Right ventricle myocardium superior (tissue), 1 donor: ENCODE measurements at places on chromosomes 4 and X. TPM values are rescaled to one million over a fixed set of nuclear protein-coding genes. Genes with fewer than 3 reads are reported as not detected.

DNA sequence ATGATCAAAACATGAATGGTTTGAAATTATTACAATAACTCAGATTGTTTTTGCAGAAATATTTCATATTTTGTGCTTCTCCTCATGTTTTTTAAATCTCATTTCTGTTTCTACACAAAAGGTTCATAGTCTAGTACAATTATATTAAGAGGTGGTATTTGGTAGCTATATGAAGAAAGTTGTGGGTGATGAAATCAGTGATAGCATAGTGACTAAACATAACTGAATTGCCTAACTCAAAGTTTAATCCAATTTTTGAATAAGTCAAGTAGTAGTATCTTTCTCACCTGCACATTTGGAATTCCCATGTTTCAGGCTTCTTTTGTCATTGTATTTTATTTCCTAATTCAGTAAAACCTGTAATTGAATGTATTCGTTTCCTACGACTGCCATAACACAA lies 648.7 kb downstream of the GRID2 start:
- DNase-seq, result no peak

- DNase-seq, result no peak
Measured at GRCh38 chr4:62871078-62871477, 1538.2 kb downstream of the TECRL start.

GRCh38 chr4:118270492-118270891 lies 82.3 kb downstream of the PRSS12 start:
- DNase-seq, result no peak

The EDA gene
- total RNA-seq, result 11.1 TPM

The MSX1 gene
- total RNA-seq, result 3.9 TPM

The SMIM14 gene
- total RNA-seq, result 11.3 TPM

The SYP gene
- 1.6 TPM for total RNA-seq

The IQSEC2 gene
- total RNA-seq, result 10.5 TPM

DNA sequence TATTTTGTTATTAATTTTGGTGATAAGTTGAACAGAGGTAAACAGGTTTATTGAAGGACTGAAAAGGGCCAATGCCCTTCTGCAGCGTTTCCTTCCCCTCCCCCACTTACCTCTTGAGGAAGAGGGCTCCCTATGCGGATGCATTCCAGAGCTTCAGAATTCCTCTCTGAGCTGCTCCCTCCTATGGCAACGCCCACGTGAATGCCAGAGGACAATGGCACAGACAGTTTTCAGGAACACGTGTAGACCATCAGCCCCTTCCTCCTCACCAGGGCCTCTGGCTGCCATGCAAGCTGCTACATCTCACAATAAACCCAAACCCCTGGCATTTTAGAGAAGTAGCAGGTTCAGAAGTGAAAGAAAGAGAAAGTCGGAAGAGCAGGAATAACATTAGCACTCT lies 127.9 kb downstream of the CHRDL1 start:
- DNase-seq, result no peak

The HSFX3 gene
- total RNA-seq, result not detected

The UXT gene
- total RNA-seq, result 93.2 TPM

GRCh38 chr4:132245319-132245718 lies 903.8 kb upstream of the PCDH10 start:
- no peak for DNase-seq

GRCh38 chr4:169099771-169100180 lies 89.7 kb upstream of the CBR4 start:
- no peak for DNase-seq

- no peak for DNase-seq
Measured at GRCh38 chrX:47796433-47796906, 40.2 kb upstream of the ZNF81 start.

GRCh38 chrX:16958356-16958755 lies 11.9 kb downstream of the REPS2 start:
- no peak for DNase-seq

The ANKRD50 gene
- total RNA-seq, result 5.3 TPM

The NEXMIF gene
- total RNA-seq, result 0.16 TPM

- DNase-seq, result no peak
Measured at GRCh38 chr4:22202975-22203710, 254.6 kb upstream of the KCNIP4 start.

GRCh38 chr4:154585369-154586018 lies 5.0 kb downstream of the FGA start:
- DNase-seq, result no peak

DNA sequence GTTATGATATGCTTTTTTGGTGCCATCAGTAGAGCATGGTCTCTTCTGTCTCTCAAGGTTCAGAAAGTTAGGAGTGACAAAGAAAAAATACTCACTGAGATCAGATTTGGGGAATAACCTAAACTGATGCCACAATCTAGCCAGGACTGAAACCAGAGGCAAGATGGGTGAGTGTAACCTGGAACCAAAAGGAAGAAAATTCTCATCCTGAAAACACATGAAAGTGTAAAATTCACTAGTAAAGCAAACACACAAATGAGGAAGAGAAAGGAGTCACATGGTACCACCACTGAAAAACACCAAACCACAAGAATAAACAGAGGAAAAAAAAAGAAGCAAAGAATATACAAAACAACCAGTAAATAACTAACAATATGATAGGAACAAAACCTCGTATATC lies 96.4 kb downstream of the ANXA10 start:
- no peak for DNase-seq

The CC2D2A gene
- 6.7 TPM for total RNA-seq

DNA sequence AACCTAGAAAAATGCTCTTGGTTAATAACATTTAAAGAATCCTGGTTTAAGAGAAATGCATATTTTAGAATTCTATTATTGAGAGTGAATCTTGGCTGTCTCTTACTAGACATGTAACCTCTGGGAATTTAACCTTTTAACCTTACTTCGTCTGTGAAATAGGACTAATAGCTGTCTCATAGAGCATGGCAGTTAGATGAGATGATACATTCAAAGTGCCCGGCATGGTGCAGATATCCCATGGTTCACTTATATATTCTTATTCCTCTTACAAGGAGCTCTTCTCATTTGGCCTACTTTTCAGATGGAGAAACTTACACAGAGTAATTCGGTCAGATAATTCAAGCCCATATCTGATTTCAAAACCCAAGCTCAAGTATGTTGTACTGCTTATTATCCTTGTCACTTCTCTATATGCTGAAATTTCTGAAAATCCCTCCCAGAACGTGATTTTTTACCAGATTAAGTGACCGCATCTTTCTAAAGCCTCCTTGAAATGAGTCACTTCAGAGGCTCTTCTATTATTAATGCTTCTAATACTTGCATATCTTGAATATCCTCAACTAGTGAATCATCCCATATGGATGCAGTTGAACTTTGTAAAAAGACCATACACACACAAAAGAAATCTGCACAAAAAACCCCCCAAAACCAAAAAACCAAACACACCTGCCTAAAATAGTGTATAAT lies 4.9 kb downstream of the CDKN2AIP start:
- no peak for DNase-seq

GRCh38 chr4:186144946-186145569 lies 40.6 kb downstream of the FAM149A start:
- DNase-seq, result peak; percentile 72

GRCh38 chr4:55336138-55337034 lies 9.7 kb upstream of the SRD5A3 start:
- DNase-seq, result no peak

The IGSF1 gene
- 4.3 TPM for total RNA-seq

The TSPAN7 gene
- total RNA-seq, result 26.6 TPM

DNA sequence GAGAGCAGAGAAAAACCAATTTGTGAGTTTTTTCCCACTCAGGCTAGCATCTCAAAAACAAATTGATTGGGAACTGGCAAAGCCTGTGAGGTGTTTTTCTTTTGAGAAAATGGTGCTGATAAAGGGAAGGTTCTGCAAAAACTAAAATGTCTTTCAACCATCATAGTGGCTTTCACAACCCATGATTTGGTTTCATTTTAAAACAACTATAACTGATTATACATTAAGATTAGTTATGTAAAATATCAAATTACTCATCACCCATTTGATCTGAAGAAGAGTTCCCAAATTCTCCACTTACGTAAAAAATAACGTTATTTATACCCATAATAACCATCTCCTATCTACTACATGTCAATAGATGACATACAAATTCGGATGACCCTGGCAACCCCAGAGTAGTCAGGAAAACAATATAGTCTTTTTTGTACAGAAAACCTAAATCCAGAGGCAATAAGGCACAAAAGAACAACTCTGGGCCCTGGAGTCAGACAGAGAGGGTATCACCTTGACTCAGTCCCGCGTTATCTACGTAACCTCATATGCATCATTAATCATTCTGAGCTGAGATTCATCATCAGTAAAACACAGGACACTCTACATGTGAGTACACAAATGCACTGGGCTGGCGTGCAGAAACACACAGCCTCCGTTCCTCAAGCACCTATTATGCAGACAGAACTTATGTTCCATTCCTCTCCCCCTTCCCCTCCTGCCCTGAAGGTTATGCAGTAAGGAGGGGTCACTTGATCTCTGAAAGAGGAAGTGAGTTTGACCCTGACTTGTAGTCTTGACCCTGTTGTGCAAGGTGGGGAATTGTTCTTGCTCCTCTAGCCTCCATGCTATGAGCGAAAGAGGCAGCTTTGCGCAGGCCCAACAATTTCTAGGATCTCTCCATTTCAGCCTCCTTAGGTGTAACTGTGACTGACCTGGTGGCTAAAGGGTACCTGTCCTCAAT lies 82.2 kb downstream of the SLC9A7 start:
- DNase-seq, result no peak

The NSG1 gene
- total RNA-seq, result 6.8 TPM

DNA sequence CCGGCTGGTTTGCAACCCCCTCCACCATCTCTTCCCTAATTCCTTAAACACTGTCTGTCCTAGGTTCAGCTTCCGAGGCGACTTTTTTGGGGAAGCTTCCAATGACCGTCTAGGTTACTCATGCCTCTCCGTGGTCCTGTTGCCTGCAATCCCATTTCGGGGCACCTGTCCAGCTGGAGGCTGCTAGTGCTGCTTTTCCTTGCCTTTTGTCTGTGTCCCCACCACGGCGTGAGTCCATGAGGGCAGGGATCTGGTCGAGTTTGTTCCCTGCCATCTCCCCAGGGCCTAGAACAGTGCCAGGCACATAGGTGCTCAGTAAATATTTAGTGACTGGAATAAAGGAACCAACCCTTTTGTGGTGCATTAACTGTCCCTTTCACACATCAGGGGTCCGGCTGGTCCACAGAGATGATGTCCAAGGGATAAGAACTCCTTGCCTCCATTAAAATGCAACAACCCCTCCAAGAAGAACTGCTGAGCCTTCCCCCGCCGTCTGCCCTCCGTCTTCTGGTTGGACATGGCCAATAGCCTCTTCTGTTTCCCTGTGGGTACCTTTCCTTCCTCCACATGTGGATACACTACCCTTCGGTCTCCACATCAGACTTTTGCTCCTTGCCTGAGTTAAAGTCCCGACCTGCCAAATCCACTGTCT lies 5.7 kb upstream of the SORCS2 start:
- DNase-seq, result no peak

The CT47B1 gene
- not detected for total RNA-seq

The ADH6 gene
- total RNA-seq, result not detected

DNA sequence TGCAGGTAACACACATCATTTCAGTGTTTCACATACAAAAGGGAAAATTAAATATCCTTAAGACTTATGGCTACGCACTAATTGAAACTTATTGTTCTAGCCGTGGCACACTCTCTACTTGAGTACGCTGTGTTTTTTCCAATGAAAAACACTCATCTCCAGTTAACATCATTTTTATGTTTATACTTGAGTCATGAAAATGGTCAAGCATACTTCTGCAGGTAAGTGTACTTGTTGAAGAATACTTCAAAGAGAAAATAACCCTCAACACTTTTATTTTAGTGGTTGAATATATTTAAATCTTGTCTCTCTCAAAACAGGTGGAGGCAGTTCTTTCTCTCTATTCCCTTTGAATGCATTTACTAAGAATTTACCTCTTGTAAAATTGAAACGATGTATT lies 538.7 kb upstream of the PCDH7 start:
- no peak for DNase-seq

- no peak for DNase-seq
Measured at GRCh38 chrX:106484233-106484632, 127.5 kb upstream of the RADX start.

DNA sequence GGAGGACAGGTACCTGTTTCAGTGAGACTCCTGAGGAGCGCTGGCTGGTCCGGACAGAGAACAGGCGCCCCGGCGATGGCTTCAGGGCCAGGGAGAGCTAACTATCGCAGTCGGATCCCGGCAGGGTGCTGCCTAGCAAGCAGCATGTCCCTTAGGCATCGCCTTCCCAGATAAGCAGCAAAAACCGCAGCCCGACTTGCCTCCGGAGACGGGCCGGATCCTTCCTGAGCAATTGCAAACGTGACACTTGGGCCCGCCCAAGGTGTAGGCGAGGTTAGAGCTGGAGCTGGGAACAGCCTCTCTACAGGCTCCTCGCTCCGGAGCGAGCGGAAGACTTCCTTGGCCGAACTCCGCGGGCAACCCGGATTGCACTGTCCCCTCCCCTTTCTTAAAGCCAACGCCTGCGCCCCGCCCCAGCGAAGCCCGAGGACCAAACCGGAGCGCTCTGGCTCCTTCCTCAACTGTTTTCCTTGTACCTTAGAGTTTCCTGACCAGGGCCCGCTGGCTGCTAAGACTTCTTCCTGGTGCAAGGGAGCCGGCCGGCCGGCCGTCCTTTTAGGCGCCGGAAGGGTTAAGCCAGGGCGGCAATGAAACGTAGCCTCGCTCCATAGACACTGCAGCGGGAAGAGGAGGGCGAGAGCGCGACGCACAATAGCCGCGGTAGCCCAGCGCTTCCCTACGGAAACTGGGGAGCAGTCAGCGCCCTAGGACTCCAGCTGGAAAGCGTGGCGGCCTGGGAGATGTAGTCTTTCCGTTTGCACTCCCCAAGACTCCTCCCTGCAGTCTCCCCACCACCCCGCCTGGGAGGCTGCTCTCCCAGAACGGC lies at the start of gene OPHN1:
Gene OPHN1, minus strand, starts transcription at position 341 of the 826 bp plus-strand sequence. CDS start 475 bp downstream, outside the sequence.
- DNase-seq, result peak; percentile 86

- peak; percentile 47 for DNase-seq
Measured at GRCh38 chr4:304969-305680, at the start of gene ZNF732. TSS of gene ZNF732 (minus strand) at chr4:305474. CDS start at chr4:305310, 164 bp downstream.

DNA sequence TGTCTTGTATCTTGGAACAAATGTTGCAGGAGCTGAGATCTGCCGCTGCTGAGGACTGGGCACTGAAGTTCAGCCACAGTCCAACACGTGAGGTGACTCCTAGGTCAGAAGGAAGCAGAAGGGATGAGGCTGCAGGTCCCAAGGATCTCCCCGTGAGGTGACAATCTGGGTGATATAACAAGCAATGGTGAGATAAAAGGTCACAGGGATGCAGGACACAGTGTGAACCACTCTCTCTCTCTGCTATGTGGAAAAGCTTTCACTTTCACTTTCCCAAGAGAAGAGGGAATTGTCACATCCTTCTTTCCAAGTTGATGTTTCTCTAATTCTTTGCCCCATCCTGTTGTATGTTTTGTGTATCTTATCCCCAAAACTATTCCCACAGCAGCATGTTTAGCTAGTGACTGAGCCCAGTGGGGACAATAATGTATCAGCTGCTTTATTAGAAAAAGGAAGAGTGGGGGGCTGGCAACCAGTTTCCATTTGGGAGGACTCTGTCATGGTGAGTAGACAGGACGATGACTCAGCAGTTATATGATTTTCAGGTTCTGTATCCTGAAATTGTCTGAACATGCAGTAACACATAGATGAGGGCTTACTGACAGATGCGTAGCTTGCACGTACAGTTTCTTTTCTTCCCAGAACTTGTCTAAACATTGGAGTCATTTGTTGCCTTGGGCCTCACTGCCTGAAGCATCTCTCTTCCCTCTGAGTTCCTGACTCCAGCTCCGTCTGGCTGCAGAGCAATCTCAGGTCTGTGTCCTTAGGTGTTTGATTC lies 1415.8 kb upstream of the TENM3 start:
- no peak for DNase-seq

- DNase-seq, result no peak
Measured at GRCh38 chr4:6693231-6694176, at the start of gene S100P. TSS of gene S100P (plus strand) at chr4:6693878. CDS start at chr4:6693933, 55 bp downstream.

The MAGEC1 gene
- total RNA-seq, result not detected

- no peak for DNase-seq
Measured at GRCh38 chr4:29309050-29309449, 1411.1 kb upstream of the PCDH7 start.
